ENCODE measurements at places on chromosomes 1 and 21.

- no peak for DNase-seq
Measured at GRCh38 chr1:160963521-160963920, 8.9 kb upstream of the ITLN2 start.

DNA sequence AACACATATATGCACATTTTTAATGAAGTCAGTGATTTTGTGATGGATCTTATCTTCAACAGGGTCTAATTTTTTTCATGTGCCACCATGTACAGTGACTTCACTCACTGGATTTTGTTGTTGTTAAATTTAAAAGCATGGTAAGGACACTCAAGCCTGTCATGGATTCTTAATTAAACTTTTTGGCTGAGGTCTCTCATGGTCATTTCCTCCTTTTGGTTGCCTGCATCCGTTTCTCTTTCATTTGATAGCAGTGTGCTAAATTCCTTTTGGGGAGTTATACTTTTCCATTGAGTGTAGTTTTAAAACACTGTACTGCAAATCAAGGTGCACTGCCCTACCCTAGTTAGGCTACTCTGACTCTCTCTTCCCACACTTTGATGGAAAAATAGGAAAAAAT is 13.2 kb upstream of the CRB1 start:
- DNase-seq: no peak

DNA sequence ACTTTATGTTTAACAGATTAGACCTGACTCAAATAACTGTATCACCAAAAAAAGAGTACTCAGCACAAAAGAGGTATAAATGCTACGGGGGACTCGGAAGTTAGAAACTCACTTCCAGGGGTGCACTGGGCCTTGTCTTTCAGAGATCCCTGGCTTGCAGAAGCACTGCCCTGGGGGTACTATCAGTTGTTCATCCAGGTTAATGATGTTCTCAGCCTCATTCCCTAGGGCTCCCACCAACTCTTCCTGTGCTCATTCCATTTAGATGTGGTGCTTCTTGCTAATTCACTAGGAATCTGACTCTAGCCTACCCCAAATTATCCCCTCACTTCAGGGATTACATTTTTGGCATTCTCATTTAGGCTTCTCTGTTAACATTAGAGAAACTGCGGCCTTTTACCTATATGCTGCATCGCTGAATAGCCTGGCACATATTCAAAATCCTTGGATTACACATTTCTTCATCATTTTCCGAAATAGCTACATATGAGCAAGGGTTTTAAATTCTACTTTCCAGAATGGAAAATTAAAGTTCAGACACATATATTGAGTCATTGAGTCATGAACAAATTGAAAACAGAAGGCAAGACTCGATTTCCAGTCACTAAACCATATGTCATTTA is 338.5 kb downstream of the KCTD3 start:
- DNase-seq: no peak

DNA sequence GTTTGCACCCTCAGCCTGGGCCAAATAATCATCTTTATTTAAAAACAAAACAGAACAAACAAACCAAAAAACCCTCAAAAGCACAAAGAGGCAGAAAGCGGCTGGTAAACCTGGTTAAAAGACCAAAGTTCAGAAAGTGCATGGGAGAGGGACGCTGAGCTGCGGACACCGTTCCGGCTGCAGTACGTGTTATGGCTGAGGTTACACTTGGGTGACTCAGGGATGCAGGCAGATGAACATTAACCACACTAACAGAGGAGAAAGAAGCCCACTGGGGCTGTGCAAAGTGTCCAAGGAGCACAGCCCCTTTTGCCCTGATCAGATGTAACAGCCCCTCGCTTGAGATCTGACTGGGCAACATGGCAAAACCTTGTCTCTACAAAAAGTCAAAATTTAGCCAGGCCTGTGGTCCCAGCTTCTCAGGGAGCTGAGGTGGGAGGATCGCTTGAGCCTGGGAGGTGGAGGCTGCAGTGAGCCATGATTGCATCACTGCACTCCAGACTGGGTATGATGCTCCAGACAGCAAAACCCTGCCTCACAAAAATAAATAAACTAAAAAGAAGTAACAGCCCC is 28.3 kb downstream of the GPR157 start:
- no peak for DNase-seq

DNA sequence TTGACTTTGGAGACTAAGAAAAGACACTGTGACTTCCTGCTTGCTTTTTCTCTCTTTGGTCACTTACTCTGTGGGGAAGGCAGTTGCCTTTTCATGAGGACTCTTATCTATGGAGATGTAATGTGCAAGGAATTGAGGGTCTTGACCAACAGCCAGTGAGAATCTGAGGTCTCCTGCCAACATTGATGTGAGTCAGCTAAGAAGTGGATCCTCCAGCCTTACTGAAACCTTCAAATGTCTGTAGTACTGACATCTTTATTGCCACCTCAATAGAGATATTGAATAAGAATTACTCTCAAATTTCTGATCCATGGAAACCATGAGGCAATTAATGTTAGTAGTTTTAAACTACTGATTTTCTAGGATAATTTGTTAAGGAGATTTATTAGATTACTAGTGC is 598.4 kb downstream of the ADGRL2 start:
- DNase-seq: no peak
